ENCODE measurements at places on chromosomes 6 and 20.

DNA sequence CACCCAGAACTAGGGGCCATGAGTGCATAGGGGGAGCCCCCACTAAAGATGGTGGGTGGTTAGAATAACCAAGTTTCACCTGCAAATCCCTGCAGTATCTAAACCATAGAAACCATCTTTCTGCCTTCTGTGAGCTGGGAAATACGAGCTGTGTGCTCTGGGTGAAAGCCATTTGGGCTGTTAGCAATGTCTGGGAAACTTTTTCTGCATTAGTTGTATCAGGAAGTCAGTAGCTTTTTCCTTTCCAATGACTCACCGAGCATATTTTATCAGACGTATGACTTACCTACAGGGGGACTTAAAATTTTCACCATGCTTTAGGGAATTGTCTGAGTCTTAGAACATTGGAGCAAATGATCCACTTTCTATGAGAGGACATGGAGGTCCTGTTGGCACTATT lies 584.0 kb downstream of the QKI start:
- no peak for DNase-seq

DNA sequence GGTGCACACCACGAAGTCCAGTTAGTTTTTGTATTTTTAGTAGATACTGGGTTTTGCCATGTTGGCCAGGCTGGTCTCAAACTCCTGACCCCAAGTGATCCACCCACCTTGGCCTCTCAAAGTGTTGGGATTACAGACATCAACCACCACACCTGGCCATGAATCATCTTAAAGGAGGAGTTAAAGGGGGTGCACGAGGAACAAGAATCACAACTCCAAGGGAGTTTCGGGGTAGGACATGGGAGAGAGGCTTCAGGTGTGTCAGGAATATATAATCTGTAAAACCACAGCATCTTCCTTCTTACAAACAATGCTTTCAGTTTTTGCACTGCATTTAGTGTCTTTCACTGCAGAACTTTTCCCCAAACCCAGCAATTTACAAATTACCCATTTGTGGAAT lies 137.4 kb upstream of the SGK1 start:
- DNase-seq, result no peak

GRCh38 chr6:55410674-55411073 lies 83.4 kb downstream of the GFRAL start:
- no peak for DNase-seq

GRCh38 chr6:56866917-56867522 lies 87.9 kb upstream of the BEND6 start:
- no peak for DNase-seq

DNA sequence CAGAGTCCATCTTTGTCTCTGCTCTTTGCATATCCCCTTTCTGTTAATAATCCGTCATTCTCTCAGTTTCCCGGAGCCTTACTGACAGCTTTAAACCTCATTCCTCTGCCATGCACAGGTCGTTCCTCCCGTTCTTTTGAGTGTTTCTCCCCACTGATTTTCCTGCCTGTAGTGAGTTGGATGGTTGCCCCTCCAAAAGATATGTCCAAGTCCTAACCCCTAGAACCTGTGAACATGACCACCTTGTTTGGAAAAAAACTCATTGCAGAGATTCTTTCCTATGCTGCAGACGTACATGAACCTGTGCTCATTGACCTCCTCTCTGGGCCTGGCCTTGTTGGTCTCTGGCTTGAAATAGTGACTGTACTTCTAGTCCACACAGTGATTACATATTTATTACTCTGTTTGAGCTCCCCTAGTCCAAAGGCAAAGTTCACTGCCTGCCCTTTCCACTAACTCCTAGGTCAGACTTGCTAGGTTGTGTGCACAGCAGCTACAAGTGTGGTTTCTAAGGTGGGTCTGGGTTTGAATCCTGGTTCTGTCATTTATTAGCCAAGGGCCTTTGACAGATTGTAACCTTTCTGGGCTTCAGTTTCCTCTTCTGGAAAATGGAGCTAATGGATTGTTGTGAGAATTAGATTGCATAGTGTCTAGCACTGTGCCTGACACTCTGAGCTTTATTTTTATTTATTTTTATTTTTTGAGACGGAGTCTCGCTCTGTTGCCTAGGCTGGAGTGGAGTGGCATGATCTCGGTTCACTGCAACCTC lies 29.3 kb downstream of the PPARD start:
- DNase-seq, result no peak

- no peak for DNase-seq
These were observed 21.4 kb upstream of the TXLNB start for GRCh38 chr6:139313229-139313628.

GRCh38 chr6:163776196-163776905 lies 361.8 kb downstream of the QKI start:
- DNase-seq, result no peak

GRCh38 chr20:14951105-14951504 lies 613.7 kb upstream of the FLRT3 start:
- DNase-seq, result no peak

DNA sequence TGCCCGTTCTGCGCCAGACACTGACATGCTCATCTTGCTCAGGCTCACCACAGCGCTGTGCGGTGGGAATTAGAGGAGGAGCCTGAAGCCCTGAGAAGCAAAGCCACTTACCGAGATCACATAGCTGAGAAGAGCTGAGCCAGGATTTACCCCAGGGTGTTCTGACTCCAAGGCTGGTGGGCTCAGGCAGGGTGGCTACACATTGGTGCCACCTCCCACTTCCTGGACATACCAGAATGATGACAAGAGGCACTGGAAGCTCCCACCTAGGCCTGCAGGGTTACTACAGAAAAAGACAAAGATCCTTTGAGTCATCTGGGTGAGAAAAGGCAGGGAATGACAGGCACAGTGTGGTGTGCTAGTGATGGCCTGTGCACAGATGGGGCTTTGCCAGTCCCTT lies 24.4 kb upstream of the FKBP1A start:
- no peak for DNase-seq

- DNase-seq, result no peak
These were observed 95.3 kb downstream of the EPB41L2 start for GRCh38 chr6:130967502-130968445.

Data from vagina (tissue), 2 donors.